T-helper 9 cell (primary cell): ENCODE measurements at places on chromosomes 4 and X.

DNA sequence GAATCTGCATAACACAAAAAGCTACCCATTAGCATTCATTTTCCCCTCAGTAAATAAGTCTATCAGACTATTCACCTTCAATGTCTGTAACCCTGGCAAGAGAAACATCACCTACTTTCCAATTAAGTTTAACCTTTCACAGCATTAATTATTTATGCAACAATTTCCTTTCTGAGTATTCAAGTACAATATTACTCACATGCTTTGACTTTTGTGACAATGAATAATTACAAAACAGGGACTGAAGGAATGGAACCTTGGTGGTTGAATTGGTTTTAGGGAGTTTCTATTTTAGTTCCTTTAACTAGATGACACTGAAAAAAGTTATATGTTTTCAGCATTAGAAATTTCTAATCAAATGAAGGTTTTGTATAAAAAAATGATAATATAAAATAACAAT lies 932.3 kb upstream of the EPHA5 start:
- DNase-seq, result no peak

GRCh38 chr4:150395872-150396271 lies 186.1 kb upstream of the MAB21L2 start:
- no peak for DNase-seq

DNA sequence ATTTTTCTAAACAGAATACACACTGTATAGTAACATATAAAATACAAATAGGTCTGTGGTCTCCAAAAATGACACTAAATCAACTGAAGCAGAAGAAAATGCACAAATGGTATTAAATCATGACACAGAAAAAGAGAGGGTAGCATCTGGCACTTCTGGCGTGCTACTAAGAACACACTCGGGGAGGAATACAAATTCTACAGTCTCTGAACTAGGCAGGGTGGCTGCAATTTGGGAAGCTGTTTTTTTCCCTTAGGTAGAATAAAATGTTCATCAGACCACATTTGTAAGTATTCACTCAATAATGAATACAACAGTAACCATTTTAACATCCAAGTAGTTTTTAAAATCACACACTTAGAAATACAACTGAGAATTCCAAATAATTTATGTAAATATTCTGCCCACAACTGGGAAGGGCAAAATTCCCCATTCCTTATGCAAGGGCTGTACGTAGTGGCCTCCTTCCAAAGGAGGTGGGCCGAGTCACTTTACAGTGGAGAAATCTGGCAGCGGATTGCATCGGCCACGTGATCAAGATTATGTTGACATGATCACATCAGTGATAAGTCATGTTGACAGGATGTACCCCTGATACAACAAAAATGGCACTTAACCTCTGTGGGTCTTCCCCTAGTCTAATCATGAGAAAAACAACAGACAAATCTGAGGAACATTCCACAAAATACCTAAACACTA lies 101.1 kb downstream of the TSPAN5 start:
- DNase-seq, result no peak

DNA sequence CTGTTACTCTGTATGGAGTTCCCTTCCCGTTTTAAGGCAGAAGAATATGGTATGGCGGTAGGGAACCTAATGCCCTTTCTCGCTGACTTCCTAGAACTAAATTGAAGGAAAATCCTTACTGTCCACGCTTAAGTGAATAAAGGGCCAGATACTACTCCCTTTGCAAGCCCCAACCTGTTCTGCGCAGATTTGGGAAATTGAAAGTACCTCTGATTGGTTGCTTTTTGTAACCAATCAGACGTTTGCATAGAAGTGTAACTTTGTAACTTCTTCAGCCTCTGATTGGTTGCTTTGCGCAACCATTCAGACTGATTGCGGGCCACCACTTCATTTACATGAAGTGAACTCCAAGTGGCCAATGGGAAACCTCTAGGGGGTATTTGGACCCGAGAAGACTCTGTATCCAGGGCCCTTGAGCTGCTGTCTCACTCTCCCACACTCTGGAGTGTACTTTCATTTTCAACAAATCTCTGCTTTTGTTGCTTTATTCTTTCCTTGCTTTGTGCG lies 1.2 kb upstream of the TMEM33 start:
- no peak for DNase-seq

DNA sequence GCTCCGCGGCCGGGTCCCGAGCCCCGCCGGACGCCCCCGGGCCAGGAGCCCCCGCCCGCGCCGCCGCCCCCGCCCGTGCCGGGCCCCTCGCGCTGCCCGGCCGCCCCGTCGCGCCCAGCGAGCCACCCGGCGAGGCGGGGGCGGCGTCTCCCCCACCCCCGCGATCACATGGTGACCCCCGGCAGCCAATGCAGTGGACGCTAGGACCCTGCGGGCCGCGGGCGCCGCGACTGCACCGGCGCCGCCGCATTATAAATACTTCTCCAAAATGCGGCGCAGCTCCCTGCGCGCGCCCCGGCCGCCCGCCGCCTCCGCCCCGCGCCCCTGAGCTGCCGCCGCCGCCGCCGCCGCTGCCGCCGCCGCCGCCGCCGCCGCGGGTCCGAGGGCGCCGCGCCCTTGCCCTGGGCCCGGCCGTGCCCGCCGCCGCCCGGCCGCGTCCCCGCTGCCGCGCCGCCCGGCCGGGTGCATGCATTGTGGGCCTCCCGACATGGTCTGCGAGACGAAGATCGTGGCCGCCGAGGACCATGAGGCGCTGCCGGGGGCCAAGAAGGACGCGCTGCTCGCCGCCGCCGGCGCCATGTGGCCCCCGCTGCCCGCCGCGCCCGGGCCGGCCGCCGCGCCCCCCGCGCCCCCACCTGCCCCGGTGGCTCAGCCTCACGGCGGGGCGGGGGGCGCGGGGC lies at the start of gene NAT8L:
TSS of gene NAT8L (plus strand) at position 282 of the 680 bp plus-strand sequence. CDS start at position 467, 185 bp downstream.
- no peak for DNase-seq

GRCh38 chr4:142404191-142404611 lies 441.9 kb downstream of the INPP4B start:
- DNase-seq, result no peak

DNA sequence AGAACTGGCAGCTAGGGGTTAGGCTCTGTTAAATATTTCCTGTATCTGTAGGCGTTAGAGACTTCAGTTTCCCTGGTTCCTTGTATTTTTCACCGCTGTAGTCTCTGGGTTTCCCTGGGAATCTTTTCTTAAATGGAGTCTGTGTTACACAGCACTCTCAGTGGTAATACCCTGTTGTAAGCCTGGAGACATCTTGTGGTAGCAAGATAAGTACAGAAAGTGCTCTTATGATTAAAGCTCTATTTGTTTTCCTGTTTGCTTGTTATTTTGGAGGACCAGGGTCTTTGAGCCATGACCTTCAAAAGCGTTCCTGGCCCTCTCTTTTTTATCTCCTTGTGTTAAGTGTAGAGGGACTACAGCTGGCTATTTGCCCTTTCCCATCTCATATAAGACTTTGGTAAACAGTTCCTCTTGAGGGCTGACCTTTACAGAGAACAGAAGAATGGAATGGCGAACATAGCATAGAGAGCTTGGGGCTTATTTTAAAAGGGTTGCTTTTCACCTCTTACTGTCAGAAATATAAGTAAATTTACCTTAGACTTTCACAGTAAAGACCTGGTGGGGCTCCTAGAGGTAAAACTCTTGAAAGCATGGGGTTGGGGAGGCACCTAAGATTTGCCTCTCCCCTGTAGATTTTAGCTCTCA lies 782.5 kb downstream of the FAT4 start:
- no peak for DNase-seq

DNA sequence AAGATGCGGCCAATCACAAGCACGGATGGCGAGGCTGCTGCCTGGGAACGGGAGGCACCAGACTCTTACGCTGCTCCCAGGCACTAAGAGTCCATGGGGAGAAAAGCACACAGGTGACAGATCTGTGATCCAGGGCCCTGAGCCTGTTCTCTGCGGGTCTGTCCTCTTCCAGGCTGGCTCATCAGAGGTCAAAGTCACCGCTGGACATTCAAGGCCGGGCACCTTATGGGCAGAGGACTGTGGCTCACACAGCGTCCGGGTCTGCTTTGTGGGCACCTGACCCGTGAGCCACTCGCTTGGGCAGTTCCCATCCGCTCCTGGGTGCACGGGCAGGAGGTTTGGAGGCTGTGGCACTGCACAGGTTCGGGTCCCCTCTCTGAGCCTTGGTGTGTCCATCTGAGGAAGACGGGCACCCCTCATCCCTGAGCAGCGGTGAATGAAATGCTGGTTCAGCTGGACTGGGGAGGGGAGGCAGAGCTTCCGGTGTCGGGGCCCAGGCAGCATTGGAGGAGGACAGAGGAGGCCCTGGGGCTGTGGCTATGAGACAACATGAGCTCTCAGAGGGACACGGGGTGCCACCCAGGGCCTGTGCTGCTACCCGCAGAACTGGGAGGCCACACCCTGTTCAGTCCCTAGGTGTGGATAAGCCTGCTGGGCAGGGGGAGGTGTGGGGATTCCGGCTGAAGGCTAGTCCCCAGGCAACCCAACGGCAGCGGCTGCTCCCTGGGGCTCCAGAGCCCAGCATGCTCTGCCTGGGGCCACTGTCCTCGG lies 61.2 kb upstream of the AFAP1 start:
- no peak for DNase-seq

DNA sequence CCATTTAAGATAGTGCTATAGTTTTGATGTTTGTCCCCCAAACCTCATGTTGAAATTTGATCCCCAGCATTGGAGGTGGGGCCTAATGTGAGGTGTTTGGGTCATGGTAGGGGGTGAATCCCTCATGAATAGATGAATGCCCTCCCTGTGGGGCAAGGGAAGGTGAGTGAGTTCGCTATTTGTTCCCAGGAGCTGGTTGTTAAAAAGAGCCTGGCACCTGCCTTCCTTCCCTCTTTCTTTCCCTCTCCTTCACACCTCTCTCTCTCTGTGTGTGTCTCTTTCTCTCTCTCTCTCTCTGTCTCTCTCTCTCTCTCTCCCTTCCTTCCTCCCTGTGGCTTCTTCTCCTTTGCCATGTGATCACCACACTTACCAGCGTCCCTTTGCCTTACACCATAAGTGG lies 160.7 kb downstream of the AASDH start:
- no peak for DNase-seq

DNA sequence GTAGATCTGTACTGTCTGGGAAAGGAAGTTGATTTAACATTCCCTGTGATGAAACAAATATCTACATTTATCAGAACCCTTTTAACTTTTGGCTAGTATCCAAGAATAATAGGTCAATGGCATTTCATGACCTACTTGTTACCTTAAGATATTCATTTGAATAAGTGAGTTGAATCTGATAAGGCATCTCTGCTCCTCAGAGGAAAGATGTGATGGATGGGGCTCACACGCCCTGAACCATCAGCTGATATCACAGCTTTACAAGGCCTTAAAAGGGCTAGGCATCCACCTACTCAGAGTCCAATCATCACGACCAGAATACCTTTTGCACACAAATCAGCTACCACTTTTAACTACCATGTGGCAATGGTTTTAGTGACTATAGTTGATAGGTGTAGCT lies 90.2 kb upstream of the PDLIM3 start:
- DNase-seq, result no peak

- no peak for DNase-seq
Observed at GRCh38 chr4:37431417-37431743, 186.8 kb downstream of the NWD2 start.

DNA sequence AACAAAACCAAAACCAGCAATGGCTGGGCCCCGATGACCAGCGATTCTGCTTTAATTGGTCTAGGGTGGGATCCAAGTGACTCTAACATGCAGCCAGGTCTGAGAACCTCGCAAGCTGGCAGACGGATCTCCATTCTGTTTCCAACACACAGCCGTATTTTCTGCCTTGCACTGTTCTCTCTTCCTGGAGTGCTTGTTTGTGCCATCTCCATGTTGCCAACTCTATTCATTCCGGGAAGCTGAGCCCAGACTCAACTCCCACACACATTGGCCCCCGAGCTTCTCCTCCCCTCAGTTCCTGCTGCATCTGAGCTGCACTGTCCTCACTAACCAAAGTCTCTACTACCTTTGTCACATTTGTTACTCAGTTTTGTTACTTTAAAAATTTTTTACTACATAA lies 35.6 kb downstream of the GEMIN8 start:
- no peak for DNase-seq

DNA sequence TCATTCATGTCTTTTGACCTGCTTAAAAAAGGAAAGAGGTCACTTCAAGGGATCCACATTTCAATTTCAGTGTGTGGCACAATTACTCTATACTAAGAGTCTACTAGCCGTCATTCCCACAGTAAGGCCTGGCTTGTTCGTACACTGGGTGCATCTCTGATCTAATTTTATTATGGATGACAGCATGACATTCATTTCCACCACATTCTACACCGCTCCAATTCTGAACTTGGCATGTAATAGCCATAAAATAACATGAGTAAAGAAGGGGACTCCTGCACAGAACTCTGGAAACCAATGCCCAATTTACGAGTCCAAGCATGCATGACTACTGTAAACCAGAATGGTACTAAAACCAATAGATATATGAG lies 51.1 kb downstream of the HAND2 start:
- no peak for DNase-seq

DNA sequence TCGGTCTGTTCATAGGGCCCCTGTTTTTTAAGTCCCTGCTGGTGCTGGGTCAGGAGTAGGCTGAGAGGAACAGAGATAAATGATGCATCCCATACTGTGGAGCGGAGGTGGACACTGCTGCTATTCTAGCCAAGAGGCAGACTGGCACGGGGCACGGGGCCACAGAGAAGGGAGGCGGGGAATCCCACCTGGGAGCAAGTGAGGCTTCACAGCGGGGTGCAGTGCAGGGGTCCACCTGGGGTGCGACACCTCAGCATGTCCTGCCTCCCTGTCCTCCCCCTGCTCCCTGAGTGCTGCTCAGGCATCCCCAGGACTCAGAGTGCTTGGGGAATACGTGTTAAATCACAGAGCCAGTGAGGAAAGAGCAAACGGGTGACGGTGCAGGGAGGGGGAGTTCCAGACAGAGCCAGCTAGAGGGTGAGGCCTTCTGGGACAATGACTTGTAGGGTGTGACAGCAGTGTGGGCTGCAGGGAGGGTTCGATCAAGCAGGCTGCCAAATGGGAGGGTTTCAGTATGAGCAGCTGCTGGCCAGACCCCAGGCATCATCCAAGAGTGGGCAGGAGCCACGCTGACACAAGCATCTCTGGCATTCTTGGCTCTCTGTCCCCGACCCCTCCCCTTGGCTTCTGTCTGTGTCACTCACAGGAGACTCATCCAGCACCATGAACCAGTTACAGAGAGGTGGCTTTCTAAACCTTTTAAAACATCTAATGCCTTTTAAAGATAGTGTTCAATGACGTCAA lies 13.7 kb upstream of the HTRA3 start:
- no peak for DNase-seq

GRCh38 chr4:8217246-8217511 lies 18.1 kb downstream of the SH3TC1 start:
- DNase-seq, result no peak

GRCh38 chrX:3451571-3451970 lies 105.1 kb upstream of the MXRA5 start:
- DNase-seq, result no peak

DNA sequence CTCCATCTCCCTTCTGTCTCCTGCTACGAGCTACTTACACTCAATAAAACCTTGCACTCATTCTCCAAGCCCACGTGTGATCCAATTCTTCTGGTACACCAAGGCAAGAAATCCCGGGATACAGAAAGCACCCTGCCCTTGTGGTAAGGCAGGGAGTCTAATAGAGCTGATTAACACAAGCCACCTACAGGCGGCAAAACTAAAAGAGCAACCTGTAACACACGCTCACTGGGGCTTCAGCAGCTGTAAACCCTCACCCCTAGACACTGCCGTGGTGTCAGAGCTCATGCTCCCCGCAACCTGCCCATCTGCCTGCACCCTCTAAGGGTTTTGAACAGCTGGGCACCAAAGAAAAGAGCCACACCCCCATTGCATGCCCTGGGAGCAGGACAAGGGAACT lies 755.4 kb upstream of the HTR2C start:
- DNase-seq, result no peak
